ENCODE measurements at places on chromosomes 5 and 9. TPM values are rescaled to one million over a fixed set of nuclear protein-coding genes. Genes with fewer than 3 reads are reported as not detected.

DNA sequence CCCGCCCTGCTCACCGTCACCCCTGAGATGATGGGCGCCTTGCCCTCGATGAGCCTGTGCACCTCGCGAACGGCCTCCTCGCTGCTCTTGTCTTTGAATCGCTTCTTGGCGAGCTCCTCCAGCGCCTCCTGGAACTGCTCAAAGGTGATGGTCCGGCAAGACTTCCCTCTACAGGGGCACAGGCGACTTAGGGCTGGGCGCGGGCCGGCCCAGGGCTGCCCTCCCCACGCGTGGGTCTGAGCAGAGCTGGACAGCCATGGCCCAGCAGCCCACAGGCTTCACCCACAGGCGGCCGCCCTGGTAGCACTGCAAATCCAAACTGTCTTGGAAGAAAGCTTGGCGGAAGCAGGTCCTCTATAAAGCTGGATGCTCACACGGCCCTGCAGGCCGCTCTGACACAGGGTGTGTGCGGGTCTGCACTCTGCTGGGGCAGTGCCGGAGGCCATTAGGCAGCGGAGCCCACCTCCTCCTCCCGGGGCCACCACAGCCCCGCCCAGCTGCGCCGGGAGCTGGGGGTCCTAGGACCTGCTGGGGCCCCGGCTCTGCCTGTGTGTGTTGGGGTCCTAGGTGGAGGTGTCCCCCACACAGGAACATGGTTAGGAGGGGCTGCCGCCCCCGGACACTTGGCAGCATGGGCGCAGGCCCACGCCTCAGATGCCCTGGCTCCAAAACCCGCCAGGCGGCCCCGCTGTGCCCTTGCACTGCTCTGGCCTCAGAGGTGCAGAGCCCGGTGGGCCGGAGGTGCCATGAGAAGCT, 27.0 kb downstream of the TPPP start:
- H3K36me3 ChIP-seq: peaks cover 54% of the 10 kb centered on the region
- no peak for DNase-seq
- peaks cover 31% of the 10 kb centered on the region for H3K4me1 ChIP-seq

- no peak overlapping the region for H3K27ac ChIP-seq
- H3K4me1 ChIP-seq: peaks cover 10% of the 10 kb centered on the region
- H3K27me3 ChIP-seq: peaks cover 8% of the 10 kb centered on the region
These were observed 16.4 kb upstream of the TOR2A start for GRCh38 chr9:127751269-127752054.

DNA sequence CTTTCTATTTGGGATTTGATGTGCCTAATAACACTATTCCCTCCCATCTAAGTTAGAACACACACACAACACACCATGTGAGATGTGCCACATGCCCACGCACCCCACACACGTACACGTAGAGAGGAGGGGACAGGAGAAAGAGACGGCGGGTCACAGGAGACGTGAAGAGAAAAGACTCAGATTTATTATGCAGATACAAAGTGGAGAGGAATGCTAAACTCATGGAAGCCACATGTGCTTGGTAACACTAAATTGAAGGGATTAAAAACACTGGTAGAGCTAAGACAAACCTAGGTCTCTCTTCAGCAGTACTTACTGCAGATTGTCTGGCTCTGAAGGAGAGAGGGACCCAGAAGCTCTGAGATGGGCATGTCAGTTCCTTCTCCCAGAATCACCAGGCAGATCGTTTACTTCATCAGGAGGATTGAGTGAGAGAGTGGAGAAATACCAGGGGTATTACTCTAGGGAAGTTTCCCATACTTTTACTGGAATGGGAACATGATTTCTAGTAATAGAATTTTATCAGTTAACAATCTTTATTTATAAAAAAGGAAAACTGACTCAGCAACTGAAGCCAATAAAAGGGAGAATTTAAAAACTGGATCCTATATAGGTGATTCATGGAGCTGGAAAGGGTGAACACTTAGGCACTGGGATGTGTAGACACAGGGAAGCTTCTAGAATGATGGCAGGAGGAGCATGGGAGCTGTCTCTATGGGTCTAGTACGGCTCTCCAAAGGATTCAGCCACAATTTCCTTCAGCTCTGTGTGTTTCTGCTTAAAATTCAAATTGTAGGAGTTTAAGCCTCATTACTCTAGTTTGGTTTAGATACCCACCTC, 139.4 kb downstream of the MACIR start:
- no peak overlapping the region for H3K27ac ChIP-seq
- H3K27me3 ChIP-seq: no peaks in the 10 kb centered on the region
- no peaks in the 10 kb centered on the region for H3K36me3 ChIP-seq
- H3K4me1 ChIP-seq: no peaks in the 10 kb centered on the region
- H3K4me3 ChIP-seq: no peak overlapping the region

Gene TMC1
- polyA plus RNA-seq: 0.33 TPM

- H3K27ac ChIP-seq: no peak overlapping the region
- no peaks in the 10 kb centered on the region for H3K27me3 ChIP-seq
- DNase-seq: no peak
- peaks cover 96% of the 10 kb centered on the region for H3K36me3 ChIP-seq
These were observed 9.8 kb downstream of the ZNF354B start for GRCh38 chr5:178869577-178869976.

DNA sequence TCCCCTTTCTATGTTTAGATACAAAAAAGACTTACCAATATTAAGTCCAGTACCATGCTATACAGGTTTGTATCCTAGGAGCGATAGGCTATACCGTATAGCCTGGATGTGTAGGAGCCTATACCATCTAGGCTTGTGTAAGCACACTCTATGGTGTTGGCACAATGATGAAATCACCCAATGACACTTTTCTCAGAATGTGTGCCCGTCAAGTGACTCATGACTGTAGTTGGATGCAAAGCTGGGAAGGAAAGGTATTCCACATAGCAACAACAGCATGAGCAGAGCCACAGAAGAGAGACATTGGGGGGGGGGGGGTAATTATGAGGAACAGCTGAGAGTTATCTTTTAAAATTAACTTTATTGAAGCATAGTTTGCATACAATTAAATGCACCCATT, 63.2 kb downstream of the TTLL11 start:
- no peaks in the 10 kb centered on the region for H3K27me3 ChIP-seq
- H3K36me3 ChIP-seq: peaks cover 28% of the 10 kb centered on the region
- peaks cover 14% of the 10 kb centered on the region for H3K4me1 ChIP-seq
- no peak for DNase-seq

GRCh38 chr5:124737651-124738050, 8.8 kb downstream of the ZNF608 start:
- H3K27me3 ChIP-seq: no peaks in the 10 kb centered on the region
- no peaks in the 10 kb centered on the region for H3K36me3 ChIP-seq
- H3K4me3 ChIP-seq: no peak overlapping the region
- peaks cover 46% of the 10 kb centered on the region for H3K4me1 ChIP-seq

GRCh38 chr5:120236360-120236759, 227.7 kb upstream of the PRR16 start:
- no peaks in the 10 kb centered on the region for H3K36me3 ChIP-seq
- DNase-seq: no peak
- H3K27ac ChIP-seq: no peak overlapping the region

- DNase-seq: no peak
- no peaks in the 10 kb centered on the region for H3K4me1 ChIP-seq
- H3K4me3 ChIP-seq: no peak overlapping the region
- H3K27ac ChIP-seq: no peak overlapping the region
- peaks cover 46% of the 10 kb centered on the region for H3K36me3 ChIP-seq
These were observed 79.1 kb upstream of the RARS1 start for GRCh38 chr5:168407211-168407610.

Gene ELOVL7
- polyA plus RNA-seq: 1.7 TPM

Gene SOX30
- 0.08 TPM for polyA plus RNA-seq

DNA sequence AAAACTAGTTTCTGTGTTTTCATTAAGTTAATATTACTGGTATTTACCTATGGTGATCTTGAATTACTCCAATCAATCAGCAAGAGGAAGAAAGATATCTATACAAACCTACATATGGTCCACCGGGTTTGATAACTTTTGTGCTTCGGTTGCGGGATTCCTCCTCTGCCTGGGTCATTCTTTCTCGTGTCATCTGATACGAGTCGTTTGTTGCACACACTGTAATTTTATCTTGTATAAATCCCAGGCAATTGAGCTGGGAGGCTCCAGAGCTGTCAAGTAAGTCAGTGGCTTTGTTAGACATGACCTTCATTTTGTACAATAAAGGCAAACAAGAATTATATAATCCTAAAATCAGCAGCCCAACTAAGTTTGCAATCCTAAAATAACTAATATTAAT, 48.0 kb downstream of the ELL2 start:
- no peak overlapping the region for H3K4me3 ChIP-seq
- H3K27ac ChIP-seq: no peak overlapping the region
- no peak for DNase-seq

Gene KCNV2
- not detected for polyA plus RNA-seq

Gene TRIM14
- polyA plus RNA-seq: 6.1 TPM

GRCh38 chr5:78129597-78129996, 164.9 kb downstream of the AP3B1 start:
- H3K4me1 ChIP-seq: no peaks in the 10 kb centered on the region
- H3K4me3 ChIP-seq: no peak overlapping the region
- DNase-seq: no peak
- no peaks in the 10 kb centered on the region for H3K27me3 ChIP-seq
- H3K36me3 ChIP-seq: no peaks in the 10 kb centered on the region

Data from stomach (tissue), 19 donors.